ENCODE measurements at places on chromosomes 7 and 10.

DNA sequence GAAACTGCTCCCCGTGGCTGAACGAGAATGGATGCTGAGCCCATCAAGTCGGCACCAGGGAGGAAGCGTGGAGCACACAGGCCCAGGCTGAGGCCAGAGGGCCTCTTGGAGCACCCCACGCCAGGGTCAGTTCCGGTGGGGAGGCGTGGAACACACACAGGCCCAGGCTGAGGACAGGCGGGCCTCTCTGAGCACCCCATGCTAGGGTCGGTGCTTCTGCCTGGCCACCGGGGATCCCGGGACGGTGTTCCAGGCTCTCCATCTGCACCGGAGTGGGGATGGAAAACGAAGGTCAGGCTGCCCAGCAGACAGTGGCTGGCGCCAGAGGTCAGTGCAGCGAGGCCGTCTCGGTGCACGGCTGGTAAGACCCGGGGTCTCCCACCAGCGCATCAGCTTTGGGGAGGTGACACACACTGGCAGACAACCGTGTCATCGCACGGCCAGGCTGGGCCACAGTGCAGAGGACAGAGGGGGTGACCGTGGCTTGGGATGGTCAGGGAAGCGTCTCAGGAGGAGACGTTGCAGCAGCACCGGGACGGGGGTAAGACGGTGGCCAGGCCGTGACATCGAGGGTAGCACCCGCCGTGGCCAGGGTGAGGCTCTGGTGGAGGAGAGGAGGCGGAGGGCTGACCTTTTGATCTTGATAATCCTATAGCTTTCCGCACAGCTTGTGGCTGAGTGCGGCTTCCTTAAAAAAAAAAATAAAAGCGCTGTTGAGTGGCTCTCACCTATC lies 203.9 kb downstream of the ELFN1 start:
- no peak for DNase-seq

DNA sequence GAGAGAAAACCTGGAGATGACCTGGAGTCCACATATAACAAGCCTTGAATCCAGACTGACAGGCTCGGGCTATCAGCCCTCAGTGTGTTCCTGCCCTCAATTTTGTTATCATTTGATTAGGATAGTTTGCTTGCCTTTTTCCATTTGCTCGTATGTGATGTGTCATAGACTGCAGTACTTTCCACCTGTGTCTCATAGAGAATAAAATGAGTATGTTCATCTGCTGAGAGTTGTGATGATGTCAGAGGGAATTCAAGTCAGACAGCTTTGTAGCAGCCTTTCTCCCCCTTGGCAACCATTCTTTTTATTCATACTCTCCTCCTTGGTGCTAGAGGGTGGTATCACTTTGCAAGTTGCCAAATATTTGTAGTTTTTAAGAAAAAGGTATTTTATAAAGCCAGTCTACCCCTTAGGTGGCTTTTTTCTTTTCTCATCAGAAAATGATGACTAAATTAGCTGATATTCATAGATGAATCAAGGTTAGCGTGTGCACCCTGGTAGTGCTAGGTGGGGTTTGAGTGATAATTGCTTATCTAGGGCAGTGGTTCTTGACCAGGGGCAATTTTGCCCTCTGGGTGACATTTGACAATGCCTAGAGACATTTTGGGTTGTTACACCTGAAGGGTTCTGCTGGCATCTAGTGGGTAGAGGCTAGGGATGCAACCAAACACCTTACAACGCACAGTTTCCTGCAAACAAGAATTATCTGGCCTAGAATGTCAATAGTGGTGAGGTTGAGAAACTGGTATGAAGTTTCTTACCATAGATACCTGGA lies 5.4 kb downstream of the SGPL1 start:
- no peak for DNase-seq

GRCh38 chr7:123323689-123324088 lies 123.9 kb upstream of the SLC13A1 start:
- no peak for DNase-seq

- no peak for DNase-seq
Observed at GRCh38 chr7:51234139-51234538, 82.5 kb downstream of the COBL start.

GRCh38 chr7:116984511-116984910 lies 31.2 kb downstream of the ST7 start:
- DNase-seq: no peak

DNA sequence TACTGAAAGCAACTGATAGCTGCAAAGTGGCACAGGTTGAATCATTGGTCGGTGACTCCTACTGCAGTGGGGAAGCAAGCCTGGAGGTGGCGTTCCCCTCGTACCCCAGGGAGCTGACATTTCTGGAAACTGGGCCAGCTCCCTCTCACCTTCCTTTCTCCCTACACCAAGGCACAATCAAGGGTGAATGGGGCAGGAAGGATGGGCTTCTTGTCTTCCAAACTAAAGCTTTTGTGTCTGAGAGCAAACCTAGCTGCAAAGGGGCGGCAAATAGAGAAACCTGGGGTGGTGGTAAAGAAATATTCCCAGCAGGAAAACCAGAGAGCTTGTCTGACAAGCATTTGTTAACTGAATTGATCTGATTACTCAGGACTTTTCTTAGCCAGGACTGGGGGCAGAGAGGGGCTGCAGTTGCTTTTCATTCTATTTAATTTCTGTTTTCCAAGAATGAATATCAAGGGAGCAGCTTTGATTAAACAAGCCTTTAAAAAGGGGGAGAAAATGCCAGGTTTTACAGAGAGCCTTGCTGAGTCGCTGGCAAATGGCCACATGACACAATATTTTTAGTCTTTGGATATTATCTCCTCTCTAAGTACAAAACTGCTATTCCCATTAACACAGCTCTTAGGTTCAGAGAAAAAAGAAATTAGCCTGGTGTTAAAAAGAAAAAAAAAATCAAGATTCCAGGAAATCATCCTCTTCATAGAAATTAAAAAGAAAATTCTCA lies 27.8 kb downstream of the CDHR3 start:
- DNase-seq: no peak

DNA sequence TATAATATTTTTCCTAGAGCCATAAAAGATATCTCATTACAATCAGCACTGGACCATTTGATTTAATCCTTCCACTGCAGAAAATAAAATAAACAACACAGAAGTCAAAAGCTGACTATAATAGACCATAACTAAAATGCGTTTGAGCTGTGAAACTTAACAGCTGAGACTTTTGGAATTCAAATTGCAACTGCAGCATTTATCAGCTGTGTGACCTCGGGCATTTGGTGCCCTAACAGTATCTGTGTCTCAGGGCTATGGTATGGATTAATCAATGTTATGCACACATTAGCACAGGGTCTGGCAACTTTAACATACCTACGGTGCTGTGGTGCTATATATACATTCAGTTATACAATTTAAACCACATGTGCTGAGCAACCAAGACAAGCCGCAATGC lies 160.1 kb downstream of the COL28A1 start:
- DNase-seq: no peak

DNA sequence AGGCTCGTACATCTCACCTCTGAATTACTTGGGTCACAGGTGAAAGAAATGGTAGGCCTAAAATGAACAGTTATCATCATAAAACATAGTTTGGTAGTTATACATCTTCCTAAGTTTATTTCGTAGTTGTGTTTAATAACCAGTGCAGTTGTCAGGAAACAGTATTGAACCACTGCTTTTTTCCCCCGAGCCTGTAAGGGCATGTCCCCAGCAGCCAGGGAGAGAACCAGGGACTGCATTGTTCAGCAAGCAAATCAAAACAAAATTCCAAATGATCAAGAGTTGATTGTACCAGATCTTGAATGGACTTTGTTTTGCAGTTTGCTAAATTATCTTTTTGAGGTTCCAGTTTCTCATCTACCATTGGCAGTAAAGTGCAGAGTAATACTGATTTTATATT lies 2.4 kb downstream of the EIF4H start:
- DNase-seq: no peak

DNA sequence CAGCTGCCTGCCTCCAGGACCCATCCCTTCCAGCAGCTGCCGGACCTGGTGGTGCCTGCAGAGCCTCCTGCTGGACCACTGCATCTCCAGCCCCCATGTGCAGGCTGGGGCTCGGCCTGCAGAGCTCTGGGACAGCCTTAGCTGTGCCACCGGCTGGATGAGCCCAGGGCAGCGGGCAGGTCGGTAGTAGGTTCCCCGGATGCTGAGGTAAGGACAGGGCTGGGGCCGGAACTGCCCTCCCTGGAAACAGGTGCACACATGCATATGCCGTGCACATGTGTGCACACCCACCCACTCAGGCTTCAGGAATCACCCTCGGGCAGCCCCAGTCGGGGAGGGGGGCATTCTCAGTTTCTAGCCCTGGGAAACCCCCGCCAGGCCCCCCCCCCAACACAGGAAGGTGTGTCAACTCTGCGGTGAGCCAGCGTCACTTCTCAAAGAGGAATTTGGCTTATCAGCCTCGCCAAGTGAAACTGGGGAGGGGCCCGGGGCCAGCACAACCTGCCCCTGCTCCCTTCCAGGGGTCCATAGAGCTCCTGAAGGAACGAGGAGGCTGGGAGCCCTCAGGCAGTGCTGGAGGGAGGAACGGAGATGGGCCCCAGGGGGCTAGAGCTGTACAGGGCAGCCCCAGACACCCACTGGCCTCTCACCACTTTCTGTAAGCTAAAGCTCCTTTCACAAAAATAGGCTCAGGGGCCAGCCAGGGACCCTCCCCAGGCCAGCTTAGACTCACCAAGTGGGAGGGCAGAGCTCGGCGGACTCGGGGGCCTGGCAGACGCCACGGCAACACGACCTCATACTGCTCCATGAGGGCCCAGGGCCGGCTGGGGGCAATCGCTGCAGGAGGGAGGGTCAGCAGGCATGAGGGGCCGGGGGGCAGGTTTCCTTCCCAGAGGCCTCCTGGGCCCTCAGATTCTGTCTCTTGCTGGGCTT lies 1.7 kb downstream of the ADAM8 start:
- no peak for DNase-seq

- no peak for DNase-seq
Observed at GRCh38 chr7:127959770-127960169, 71.5 kb downstream of the LRRC4 start.

DNA sequence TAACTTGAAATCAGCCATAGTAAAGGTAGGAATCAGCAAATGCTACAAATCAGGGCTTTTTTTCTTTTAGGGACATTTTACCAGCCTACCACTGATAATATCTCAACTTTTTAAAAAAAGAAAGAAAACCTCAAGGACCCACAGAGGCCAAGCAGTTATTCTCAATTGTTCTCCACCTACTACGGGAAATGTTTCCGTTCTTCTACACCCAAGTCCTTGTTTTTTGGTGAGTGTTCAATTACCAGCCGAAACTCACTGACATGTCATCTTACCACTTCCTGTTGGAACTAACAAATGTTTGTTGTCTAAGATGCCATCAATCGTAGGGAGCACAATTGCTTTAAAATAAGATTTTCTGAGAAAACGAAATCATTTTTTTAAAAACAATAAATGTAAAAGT lies 50.2 kb upstream of the CDK1 start:
- DNase-seq: no peak

DNA sequence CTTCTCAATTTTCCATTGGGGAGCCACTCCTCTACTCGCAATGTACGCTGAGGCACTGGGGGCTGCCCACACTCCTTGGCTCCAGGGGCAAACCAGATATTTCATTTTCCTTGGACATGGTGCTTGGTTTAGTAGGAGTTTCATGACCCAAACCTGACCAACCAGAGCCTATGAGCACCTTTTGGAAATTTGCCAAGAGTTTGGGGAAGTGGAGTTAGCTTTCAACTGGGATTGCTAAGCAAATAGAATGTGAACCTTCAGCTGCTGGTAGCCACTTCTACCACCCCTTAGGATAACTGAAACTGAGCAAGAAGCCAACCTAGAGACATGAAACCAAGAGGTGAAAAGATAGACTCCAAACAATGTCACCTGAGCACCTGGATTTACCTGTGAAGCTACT lies 74.9 kb upstream of the COL13A1 start:
- DNase-seq: no peak

DNA sequence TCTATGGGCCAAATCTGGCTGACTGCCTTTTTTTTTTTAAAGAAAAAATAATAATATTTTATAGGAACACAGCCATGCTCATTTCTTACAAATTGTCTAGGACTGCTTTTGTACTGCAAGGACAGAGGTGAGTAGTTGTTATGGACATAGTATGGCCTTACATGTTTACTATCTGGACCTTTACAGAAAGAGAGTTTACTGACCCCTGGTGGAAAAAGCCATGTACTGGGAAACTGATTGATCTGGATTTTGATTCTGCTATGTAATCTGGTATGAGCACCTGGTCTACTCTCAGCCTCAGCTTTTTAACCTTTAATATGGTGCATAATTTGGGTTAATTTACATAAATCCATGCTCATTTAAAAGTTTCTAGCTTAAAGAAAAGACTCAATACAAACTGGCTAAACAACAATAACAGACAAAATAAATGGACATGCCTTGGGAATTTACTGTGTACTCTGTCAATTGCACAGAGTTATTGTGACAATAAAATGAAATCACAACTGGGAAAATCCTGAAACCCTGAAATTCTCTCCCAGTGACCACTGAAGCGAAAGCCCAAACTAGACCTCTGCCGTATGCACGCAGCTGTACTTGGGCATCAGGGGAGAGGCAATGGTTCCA lies 260.7 kb downstream of the BMPER start:
- no peak for DNase-seq

DNA sequence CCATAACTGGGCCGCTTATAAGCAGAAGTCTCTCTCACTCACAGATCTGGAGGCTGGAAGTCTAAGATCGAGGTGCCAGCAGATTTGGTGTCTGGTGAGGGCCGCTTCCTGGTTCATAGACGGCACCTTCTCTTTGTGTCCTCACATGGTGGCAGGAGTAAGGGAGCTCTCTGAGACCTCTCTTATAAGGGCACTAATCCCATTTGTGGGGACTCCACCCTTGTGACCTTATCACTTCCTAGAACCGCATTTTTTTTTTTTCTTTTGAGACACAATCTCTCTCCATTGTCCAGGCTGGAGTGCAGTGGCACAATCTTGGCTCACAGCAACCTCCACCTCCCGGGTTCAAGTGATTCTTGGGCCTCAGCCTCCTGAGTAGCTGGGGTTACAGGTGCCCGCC lies 8.1 kb downstream of the FBH1 start:
- DNase-seq: no peak

- DNase-seq: no peak
Observed at GRCh38 chr10:22754296-22754695, 39.9 kb upstream of the PIP4K2A start.

DNA sequence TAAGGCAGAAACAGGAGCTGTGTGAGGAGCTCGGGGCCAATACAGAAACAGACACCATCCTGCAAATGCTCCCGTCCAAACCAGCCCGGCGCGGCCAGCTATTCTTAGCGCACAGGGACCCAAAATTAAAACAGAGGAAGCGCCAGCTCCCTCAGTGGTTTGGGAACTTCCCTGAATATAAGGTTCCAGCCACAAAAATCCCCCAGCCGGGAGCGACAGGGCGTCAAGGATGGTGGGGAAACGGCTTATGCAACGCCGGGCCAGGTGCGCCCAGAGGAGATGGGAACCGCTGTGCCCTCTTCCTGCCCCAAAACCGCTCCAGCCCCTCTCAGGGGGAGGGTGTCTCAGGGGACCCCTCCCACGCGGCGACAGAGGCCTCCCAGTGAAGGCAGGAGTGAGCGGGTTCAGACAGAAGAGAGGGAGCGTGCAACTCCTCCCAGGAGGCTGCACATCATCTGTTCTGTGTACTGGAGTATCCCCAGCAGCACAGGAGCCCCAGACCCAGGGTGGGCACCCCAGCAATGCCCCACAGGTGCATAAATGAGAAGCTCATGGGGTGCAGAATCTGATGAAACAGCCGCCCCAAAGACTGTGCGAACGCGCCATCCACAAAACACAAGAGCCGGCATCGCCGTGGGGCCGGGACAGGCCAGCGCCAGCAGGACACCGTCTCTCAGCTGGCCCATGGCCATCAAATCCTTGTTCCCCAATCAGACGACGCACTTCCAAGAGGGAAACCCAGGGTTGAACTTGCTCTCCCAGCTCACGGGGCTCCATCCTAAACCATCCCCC lies 73.9 kb upstream of the PDGFA start:
- no peak for DNase-seq

- DNase-seq: no peak
Observed at GRCh38 chr7:143884969-143885559, 16.9 kb downstream of the TCAF1 start.
